Dorsolateral prefrontal cortex (tissue), 122 donors: ENCODE measurements at places on chromosomes 16 and 17.

- no peak for DNase-seq
Measured at GRCh38 chr17:55336426-55336825, 71.7 kb downstream of the HLF start.

- DNase-seq = no peak
Measured at GRCh38 chr17:75895370-75896155, 1.2 kb downstream of the TRIM65 start.

GRCh38 chr16:5633845-5634440, 536.3 kb upstream of the EEF2KMT start:
- no peak for DNase-seq

- DNase-seq = no peak
Measured at GRCh38 chr17:22454070-22454999, 762.0 kb downstream of the KCNJ18 start.

DNA sequence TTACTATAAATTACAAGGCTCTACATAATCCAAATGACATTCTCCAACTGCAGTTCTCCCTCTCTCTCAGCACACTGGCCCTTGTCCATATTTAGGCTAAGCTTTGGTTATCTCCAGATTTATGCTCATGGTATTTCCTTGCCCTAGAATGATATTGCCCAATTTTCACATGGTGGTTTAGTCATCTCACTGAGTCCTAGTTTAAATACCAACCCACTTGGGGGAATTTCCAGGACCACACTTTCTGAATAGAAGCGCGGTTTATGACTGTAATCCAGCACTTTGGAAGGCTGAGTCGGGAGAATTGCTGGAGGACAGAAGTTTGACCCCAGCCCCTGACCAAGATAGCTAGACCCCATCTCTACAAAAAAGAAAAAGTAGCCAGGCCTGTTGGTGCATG, 280.1 kb upstream of the MON1B start:
- DNase-seq = no peak

- DNase-seq = no peak
Measured at GRCh38 chr17:59406808-59407381, 75.4 kb downstream of the YPEL2 start.

DNA sequence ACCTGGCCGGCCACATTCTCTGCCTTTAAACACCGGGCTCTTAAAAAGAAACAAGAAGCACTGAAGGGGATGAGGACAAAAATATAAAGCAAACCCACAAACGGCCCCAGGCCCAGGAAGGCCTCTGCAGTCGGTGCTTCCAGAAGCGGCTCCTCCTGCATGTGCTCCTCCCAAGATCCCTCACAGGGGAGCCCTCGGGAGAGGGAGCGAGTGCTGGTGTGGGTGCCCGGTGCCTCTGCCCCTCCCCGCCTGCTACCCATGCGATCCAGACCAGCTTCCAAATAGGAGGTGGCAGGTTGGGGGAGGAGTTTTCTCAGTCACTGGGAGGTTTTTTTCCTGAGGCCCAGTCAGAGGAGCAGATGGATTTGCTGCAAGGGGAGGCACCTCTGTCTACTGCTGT, 15.8 kb downstream of the KDM8 start:
- DNase-seq = no peak

DNA sequence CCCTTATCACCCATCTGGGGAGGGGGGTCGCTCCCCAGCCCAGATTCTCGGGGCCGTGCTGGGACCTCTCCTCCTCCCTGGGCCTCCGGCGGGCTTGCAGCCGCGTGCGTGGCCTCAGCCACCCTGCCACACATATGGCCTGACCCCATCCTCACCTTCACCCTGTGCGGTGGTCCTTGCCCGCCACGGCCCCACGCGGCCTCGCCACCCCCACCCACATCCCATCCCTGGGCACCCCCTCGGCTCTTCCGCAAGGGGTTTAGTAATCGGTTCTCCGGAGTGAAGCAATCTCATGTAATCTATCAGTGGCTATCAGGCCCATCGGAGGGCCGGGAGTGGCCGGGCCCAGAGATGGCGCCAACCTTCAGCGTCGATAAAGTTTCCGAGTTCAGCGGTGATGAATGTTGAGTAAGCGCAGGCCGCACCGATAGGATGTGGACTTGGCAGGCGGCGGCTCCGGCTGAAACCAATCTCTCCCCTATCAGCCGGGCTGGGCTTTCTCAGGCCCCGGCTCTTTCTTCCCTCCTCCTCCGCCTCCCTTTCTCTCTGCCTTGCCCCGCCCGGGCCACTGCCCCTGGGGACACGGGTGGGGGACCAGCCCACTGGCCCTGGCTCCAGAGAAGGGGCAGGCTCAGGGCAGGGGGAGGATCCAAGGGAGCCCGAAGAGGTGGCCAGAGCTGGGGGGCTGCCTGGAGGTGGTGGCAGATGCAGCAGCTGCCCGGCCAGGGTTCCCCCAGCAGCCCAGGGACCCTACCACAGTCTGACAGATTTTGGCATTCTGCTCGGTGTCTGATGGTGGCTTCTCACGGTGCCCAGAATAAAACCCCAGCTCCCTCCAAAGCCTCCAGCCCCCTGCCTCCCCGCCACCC, 20.8 kb downstream of the ZFPM1 start:
- DNase-seq = no peak

DNA sequence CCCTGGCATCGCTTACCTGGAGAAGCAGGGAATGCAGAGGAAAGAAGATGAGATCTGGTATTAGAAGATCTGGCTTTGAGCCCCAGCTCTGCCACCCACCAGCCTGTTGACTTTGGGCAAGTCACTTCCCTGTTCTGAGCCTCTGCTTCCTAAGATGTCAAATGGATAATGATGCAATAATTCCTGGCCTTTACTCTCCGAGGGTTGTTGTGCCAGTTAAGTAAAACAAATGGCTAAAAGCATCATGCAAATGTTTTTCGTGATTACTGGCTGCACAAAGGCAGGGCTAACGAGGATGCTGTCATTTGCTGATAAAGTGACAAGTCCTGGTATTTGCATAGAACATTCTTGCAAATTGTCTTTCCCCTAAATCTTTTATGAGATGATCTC, 1.3 kb upstream of the ZNF821 start:
- no peak for DNase-seq

DNA sequence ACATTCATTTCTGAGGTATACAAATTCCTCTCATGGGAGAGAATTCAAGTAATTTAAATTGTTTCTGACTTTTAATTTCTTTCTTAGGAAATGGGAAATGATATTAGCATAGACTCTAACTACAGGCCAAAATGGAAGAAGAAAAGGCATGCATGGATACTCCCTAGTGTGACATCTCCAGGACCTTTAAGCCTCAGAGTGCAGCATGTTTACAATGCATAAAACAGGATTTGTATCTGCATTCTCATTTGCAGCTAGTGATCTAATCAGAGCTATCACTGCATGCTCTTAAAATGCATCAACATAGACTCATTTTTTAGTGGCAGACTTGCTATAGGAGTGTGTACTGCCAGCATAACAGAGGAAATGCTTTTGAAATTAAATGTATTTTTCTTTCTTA, 224.6 kb upstream of the GOT2 start:
- no peak for DNase-seq

- DNase-seq = no peak
Measured at GRCh38 chr16:52383640-52384292, 163.2 kb downstream of the TOX3 start.

GRCh38 chr16:22736791-22737190, 77.2 kb upstream of the HS3ST2 start:
- no peak for DNase-seq

GRCh38 chr16:84922351-84923120, 88.8 kb downstream of the ZDHHC7 start:
- DNase-seq = peak; percentile 71

DNA sequence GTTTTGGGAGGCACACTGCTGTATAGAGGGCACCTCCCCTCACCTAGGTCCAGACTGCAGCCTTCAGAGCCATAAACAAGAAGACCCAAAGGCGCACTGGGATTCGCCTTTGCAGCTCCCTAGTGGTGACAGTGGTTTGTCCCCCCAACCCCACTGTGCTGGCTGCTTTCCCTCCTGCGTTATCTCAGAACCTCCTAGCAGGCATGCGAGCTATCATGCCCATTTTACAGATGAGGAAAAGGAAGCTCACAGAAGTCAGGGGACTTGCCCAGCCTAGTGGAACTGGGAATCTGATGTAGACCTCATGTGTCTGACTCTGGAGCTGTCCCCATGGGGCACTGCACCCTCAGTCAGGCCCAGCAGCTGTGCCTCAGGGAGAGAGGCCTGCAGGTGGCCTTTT, 115.2 kb downstream of the CLEC16A start:
- DNase-seq = no peak

GRCh38 chr17:77465358-77466041, 324.7 kb downstream of the SEC14L1 start:
- no peak for DNase-seq

GRCh38 chr16:68869492-68870088, 26.3 kb downstream of the TANGO6 start:
- DNase-seq = no peak

GRCh38 chr17:58217766-58218165, 1.3 kb downstream of the MKS1 start:
- DNase-seq = no peak

DNA sequence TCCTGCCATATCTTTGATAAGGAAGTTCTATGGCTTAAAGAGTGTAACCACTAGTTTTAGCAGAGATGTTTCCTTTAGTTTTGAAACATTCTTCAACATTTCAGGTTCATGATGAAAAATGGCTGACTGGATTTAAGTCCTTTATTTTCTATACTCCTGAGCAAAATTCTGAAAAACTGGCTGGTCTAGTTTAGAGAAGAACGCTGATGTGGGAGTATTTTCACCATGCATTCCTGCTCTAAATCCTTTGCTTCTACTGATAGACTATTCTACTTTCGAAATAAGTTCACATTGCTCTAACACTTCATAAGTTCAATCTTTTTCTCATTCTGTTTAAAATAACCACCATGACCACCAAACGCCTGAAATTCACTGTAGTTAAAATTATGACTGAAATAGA, 281.9 kb downstream of the FTO start:
- DNase-seq = no peak

GRCh38 chr17:4786106-4786511, at the start of gene VMO1:
Gene VMO1, minus strand, starts transcription at chr17:4786364. Its CDS starts 12 bp downstream, at chr17:4786352.
- DNase-seq = peak; percentile 52

DNA sequence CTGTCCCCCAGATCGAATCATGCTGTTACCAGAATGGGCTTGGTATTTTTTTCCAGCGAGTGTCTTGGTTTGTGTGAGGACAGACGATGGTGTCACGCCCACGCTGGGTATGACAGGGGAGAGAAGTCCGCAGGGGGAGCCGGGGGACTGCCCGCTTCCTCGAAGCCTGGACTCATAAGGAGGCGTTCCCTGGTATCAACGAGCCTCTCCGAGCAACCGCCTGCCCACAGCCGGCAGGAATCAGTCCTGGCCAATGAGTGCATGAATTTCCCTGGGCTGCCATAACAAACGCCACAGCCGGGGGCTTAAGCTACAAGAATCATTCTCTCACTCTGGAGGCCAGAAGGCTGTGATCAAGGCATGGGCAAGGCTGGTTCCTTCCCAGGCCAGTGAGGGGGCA, 26.1 kb upstream of the JPH3 start:
- DNase-seq = no peak

- no peak for DNase-seq
Measured at GRCh38 chr17:41825175-41825845, 10.7 kb downstream of the NT5C3B start.

- no peak for DNase-seq
Measured at GRCh38 chr17:39925282-39926134, 1.9 kb downstream of the ORMDL3 start.

DNA sequence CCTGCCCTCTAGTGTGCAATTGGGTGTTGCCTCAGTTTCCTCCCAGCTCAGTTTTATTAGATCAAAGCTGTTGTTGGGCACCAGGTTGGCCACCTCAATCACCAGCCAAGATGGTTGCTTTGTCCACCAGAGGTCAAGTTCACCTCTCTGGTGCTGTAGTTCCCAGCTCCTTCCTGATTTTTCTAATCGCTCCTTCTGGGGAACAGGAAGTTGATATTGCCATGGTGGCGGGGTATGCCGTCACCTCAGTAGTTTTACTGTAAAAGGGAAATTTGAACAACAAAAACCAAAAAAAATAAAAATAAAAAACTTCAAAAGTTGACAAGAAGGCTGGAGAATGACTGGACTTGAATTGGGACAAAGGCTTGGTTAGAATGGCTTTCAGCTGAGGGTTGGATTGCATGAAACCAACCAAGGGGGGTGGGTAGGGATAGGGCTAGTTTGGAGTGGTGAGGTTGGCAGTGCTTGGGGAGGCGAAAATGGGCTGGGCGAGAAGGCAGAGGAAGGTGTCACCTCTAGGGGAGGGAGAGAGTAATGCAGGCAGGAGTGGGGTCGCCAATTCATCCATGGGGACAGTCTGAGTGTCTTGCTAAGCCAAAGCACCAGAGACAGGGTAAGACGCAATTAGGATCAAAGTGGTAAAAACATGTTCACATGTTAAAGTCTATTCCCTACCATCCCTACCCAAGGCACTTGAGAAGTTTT, 6.2 kb downstream of the EFNB3 start:
- DNase-seq = no peak

DNA sequence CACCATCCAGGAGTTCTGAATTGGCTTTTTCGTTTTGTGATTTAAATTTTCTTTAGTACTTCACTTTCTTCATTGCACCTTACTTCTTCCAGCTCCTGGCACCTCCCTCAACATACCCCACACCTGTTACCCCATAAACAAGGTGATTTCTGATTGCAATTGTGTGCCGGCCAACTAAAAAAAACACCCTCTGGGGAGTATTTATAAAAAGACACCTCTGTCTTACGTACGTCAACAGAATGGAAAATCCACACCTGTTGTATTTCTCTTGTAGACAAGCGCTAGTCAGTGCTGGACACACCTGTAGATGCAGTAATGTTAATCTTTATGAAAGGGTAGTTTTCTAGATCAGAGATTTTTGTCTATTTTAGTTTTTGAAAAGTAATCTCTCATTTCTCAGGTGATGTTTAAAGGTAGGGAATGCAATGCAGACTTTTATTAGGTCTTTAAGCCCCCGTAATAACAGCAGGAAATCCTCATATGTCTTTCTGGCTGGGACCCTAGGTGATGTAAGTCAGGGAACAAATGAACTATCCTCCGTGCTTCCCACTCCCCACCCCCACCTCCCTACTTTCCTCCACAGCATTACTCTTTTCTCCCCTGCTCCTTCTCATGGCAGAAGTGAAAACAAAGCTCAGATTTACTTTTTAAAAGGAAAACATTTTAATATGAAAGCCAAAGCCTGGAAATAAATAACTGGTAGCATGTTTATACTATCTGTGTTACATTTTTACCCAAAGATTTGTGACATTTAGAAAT, 4.2 kb downstream of the MSI2 start:
- DNase-seq = no peak

DNA sequence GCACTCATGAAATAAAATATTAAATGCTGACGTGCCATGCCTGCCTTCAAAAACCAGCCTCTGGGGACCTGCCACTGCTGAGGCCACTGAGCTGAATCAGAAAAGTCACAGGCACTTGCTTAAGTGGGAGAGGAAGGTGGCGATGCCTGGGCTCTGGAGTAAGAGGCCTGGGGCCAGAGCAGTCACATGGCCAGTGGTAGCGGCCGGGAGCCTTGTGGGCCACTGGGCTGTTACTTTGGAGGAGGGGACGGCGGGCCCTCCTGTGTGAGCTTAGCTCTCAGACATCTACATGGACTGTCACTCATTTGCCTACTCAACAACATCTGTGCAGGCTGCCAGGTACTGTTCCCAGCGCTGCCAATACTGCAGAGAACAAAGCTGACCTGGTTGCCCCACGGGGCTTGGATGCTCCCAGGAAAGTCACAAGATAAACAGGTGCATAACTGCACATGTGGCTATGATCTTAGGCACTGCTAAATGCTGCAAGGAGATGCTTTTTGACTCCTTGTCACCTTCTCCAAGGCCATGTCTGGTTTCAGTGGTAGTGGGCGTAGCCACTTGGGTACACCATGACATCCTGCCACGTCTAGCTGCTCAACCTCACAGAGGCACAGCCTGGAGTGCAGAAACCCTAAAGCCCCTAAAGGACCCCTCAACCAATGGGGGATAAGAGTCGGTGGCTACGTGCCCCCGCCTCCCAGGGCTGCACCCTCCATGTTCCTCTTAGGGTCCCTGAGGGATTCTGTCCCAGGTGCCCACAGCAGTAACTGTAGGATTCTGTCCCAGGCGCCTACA, 11.6 kb downstream of the COTL1 start:
- no peak for DNase-seq
